ENCODE measurements at places on chromosomes 5 and 9.

DNA sequence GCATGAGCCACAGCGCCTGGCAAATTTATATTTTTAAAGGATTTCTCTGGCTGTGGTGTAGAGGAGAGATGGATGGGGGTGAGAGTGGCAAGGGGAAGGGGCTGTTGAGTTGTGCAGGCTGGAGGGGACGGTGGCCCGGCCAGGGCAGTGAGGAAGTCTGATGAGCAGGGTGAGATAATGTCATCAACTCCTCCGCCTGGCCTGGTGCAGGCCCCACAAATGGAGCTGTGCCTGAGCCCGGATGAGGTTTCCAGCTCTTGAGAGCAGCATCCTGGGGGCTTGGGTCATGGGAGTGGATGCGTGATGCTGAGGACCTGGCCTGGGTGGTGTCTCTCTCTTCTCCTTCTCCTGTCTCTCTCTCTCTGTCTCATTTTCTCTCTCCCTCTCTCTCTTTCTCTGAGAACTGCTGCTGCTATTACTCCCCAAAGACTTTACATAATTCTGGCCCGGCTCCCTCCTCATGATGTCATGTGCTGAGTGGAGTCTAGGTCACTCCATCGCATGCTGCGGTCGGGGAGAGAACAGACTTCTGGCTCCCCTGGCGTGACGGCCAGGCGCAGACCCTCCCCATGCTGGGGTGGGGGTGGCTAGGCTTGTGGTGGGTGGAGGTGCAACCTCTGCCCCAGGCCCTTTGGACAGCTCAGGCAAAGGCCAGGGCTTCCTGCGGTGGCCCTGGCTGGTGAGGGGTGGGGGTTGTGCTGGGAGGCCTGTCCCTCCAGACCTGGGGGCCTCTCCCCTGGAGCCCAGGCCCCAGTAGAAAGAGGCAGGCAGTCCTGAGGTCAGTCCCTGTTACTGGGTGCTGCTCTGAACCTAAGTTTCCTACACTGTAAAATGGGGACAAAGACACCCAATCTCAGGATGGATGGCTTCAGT lies 26.4 kb downstream of the FGF18 start:
- no peak for DNase-seq

- no peak for DNase-seq
Measured at GRCh38 chr9:69768101-69768500, 8.3 kb upstream of the PTAR1 start.

- no peak for DNase-seq
Measured at GRCh38 chr5:55509796-55510522, 24.8 kb downstream of the PLPP1 start.

DNA sequence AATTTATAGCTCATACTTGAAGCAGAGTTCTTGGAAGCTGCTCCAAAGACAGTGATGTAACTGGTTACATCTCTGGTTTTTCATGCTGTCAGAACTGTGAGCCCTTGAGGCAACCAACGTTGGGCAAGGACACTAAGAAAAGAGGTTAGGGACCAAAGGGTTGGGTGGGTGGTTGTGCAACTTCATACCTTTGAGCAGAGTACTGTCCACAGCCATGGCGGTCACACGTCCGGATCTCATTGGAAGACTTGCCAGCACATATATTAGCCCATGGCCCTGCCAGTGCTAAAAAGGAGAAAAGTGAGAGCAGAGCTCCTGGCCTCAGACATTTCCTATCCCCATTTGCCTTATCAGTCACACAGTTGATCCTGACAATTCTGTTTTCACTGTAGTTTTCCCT lies 2.1 kb downstream of the LECT2 start:
- DNase-seq, result no peak

DNA sequence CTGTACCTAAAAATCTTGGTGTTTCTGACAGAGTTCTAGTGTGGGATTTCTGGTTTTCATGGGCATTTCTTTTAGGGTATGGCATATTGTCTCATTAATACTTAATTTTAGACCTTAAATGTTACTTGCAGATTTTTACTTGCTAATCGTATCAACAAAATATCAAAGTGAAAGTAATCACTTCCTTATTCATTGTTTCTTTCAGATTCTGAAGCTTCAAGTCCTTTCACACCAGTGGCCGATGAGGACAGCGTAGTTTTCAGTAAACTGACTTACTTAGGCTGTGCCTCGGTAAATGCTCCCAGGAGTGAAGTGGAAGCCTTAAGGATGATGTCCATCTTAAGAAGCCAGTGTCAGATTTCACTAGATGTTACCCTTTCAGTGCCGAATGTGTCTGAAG lies 45.2 kb downstream of the RABGAP1 start:
- DNase-seq, result no peak

Data from GM12892 (cell line).